ENCODE measurements at places on chromosomes 6 and 20.

DNA sequence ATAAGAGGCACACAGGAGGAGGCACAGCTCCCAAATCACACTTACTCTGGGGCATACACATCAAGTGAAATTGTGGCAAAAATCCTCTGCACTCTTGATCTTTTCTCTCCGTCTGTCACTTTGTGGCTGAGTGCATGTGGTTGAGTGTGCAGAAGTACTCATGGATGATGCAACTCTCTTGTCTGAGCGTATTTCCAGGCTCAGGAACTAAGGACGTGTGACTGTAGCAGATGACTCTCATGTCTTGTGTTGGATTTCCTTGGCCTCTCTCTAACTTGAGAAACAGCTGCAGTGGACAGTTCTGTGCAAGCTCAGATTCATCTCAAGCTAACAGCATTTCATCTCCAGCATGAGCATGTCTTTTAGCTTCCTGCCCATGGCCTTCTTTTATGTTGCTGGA lies 245.4 kb upstream of the FLRT3 start:
- DNase-seq, result no peak

- DNase-seq, result no peak
Observed at GRCh38 chr6:56223995-56224394, 23.4 kb downstream of the COL21A1 start.

- no peak for DNase-seq
Observed at GRCh38 chr6:8278562-8278961, 156.8 kb downstream of the SLC35B3 start.

GRCh38 chr6:131223416-131223815 lies 88.1 kb downstream of the AKAP7 start:
- DNase-seq, result no peak

- DNase-seq, result no peak
Observed at GRCh38 chr6:88855541-88856147, 107.8 kb downstream of the RNGTT start.

DNA sequence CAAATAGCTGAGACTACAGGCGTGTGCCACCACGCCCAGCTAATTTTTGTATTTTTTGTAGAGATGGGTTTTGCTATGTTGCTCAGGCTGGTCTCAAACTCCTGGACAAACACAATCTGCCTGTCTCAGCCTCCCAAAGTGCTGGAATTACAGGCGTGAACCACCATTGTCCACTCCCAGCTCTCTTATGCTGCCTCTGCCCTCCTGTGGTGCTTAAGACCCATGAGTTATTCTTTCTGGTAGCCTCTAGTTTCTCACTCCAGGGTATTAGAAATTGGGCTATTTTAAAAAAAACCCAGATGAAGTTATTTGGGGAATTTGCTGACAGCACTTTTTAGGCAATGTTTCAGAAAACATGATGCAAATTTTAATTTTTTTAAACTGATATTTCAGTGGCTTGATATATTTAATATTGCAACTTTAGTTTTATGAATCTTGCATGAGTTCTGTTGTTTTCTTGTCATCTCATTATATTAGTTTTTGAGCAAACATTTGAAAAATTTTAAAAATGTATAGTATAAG lies 114.0 kb upstream of the FOXO3 start:
- no peak for DNase-seq
